GM13976 (cell line): ENCODE measurements at places on chromosomes 5 and 9.

DNA sequence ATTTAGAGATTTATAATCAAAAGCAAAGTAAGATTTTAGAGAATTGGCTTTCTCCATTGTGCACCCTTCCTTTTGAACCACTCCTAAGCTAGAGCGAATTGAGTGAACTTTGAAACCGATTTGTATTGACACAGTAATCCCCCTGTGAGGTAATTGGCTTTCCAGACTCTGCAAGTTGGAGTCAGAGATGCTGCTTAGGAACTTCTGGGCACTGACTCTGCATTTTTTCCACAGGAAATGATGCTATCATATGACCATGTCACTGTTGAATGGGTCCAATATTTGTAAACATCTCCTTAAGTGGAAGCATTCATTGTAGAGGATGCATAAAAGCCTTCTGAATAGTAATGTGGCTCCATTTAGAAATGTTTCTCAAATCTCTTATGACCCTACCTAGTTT is 394.4 kb upstream of the ZNF608 start:
- DNase-seq: no peak

GRCh38 chr9:131237931-131238401 is 38.3 kb downstream of the FAM78A start:
- DNase-seq: peak; percentile 86

- DNase-seq: no peak
These were observed 49.6 kb downstream of the APC start for GRCh38 chr5:112787261-112787660.

DNA sequence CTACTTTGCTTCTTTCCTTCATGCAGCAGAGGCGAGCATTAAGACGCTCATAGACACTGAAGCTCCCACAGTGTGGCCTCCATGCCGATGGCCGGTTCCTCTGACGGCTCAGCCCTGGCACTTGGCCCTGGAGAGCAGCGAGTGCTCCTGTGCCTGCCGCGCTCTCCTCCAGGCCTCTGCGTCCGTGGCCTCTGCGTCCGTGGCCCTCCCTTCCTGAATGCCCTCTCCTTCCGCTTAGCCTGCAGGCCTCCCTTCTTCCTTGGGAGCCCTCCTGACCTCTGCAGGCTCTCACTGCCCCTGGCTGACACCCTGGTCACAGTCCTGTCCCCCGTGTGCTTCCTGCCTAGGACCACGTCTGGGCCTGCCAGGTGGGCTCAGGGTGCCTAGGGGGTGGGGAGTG is 92.8 kb downstream of the ZNF354C start:
- no peak for DNase-seq

- DNase-seq: no peak
These were observed 598.2 kb upstream of the KLF4 start for GRCh38 chr9:108087781-108088180.

DNA sequence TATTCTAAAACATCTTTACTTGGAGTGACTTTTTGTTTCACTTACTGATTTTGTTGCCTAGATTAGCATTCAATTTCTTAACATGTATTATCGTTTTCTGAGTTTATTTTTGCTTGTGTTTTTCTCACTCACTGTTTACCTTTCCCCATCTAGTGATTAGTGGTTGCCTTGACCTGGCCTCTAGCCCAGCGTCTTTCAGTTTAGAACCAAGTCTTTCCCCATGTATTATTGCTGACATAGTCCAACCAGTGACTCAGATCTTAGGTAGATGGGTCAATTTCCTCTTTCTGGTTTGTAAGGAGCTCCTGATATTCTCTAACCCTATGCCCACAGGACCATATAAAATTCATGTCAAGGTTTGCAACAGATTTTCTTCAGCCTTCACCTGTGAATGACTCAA is 135.5 kb downstream of the PRR16 start:
- no peak for DNase-seq

GRCh38 chr5:81853030-81853357 is 102.1 kb upstream of the SSBP2 start:
- DNase-seq: no peak

GRCh38 chr5:137015540-137016116 is 483.5 kb downstream of the SPOCK1 start:
- DNase-seq: no peak

DNA sequence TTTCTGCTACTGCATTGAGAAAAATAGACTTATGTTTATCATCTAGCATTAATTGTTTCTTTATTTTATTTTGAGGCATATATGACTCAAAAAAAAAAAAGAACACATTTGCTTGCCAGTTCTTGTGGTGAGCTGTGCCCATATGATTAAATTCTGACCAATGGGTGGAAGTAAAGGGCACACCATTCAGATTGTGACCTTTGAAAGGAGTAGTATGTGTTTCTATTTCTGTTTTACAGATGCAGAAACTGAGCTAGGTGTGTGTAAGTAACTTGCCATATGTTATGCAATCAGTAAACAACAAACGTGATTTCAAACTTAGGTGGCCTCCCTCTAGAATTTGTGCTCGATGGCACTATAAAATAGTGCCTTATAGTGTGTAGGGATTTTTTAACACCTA is 368.1 kb upstream of the EDIL3 start:
- DNase-seq: no peak

DNA sequence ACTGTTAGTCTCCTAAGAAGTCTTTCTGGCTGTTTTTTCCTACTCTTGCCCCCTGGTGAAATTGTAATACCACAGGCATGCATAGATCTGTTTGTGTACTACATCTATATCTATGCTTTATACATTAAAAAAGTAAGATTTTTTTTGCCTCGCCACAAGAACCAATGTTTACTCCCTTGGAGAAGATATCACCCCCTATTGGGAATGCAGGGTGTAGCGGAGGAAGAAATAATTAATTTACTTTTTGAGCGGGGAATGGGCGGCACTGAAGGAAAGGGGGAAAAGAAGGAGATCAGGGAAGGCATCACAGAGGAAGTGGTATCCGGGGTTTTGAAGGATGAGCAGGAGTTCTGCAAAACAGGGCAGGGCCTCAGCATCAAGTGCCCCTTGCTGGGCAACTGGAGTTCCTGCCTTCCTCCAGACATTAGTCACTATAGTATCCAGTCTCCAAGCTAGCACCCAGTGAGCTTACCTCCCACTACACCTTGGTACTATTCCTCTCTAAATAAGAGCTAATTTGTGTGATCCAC is 134.9 kb downstream of the GABBR2 start:
- no peak for DNase-seq

- no peak for DNase-seq
These were observed 244.8 kb upstream of the HAPLN1 start for GRCh38 chr5:83965441-83965840.

DNA sequence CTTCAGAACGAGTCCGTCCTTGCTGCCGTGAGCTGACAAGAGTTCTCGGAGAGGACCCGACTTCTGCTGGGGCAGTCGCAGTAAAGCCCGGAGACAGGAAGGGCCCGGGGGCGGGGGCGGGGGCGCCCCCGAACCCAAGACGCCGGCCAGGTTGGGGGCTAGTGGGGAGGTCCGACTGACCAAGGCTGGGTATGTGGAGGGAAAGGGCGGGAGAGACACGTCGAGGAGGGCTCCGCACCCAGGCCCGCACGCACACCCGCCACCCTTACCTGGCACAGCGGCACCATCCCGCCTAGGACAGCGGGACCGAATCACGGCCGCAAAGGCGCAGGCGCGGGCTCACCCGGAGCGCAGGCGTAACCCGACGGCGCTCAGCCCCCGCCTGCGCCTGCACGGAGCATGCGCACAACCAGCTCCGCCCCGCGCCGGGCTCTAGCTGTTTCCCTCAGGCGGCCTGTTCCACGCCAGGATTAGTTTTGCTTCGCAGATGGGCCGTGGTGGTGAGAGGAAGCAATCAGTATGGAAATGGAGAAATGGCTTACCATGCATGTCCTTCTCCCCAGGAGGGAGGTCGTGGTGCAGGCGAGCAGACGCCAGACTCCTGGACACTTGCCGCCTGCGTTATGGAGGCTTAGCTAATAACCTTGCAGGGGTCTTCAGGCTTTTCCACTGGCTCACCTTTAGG is at the start of gene MOCS2:
Gene MOCS2 (minus strand): TSS at position 315 of the 685 bp plus-strand sequence. CDS start 2,583 bp downstream, outside the sequence.
- DNase-seq: peak; percentile 97

DNA sequence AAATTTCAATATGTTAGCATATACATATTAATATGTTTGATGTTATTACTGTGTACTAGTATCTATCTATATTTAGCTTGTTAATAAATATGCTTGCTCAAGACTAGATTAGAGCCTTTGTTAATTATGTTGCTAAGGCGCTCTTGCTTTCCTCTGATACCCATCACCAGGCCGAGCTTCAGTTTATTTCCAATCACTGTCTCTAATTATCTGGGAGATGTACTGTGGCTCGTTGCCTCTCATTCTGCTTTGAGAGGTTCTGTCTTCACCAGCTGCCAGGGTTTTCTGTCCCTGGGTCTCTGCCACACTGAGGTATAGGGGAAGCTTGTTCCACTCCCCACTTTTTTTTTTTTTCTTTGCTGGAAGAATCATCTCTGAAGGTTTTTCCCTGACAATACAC is 21.0 kb upstream of the TAF11L2 start:
- no peak for DNase-seq

DNA sequence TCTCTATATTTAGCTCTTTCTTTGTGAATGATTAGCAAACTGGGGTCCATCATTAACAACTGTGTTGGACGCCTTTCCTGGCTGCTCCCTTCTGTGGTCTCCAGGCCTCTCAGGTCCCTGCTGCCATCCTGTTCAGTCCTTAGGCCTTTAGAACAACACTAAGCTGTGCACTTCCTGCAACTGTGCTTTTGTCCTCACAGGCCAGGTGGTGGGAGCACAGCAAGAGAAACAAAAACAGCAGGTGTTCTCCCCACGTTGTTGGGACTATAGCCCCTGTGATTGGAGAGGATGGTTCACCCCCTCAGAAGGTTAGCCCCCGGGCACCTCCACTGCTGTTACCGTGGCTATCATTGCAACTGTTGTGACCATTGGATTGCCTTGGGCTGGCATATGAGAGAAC is 41.7 kb upstream of the CLINT1 start:
- DNase-seq: no peak

- peak; percentile 16 for DNase-seq
These were observed 30.4 kb downstream of the GNG10 start for GRCh38 chr9:111691672-111692329.

DNA sequence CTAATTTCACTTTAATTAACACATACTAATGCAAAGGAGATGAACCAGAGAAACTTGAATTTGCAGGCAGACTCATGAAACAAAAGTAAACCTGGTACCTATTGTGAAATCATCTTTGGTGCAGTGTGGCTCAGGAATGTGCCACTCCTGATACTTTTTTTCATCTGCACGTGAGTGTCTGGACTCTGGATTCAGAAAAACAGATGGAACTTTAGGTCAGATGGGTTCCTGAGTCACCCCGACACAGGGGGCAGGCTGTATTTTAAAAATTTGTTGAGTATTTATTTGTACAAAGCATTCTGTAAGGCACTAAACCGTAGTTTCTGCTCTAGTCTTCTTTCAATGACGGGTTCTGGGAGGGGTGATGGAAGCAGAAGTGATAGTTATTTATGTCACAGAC is 52.2 kb upstream of the TUT7 start:
- no peak for DNase-seq

- DNase-seq: no peak
These were observed 78.1 kb downstream of the PHF2 start for GRCh38 chr9:93654351-93654961.

GRCh38 chr5:117805058-117805457 is 1183.3 kb downstream of the DTWD2 start:
- no peak for DNase-seq

GRCh38 chr5:17402289-17403121 is 95.5 kb upstream of the TAF11L2 start:
- no peak for DNase-seq

DNA sequence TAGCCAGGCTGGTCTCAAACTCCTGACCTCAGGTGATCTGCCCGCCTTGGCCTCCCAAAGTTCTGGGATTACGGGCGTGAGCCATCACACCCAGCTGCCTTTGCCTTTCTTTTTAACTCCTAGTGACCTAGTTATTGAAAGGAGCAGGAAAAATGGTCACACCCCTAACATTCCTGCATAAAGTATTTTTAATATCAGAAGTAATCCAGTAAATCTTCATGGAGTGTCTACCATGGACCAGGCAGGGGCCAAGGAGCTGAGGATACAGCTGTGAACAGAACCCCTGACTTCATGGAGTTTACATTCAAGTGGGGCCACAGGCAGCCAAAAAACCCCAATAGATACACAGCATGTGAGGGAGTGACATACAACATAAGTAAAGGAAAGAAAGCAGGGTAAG is 18.3 kb upstream of the F2RL1 start:
- no peak for DNase-seq

DNA sequence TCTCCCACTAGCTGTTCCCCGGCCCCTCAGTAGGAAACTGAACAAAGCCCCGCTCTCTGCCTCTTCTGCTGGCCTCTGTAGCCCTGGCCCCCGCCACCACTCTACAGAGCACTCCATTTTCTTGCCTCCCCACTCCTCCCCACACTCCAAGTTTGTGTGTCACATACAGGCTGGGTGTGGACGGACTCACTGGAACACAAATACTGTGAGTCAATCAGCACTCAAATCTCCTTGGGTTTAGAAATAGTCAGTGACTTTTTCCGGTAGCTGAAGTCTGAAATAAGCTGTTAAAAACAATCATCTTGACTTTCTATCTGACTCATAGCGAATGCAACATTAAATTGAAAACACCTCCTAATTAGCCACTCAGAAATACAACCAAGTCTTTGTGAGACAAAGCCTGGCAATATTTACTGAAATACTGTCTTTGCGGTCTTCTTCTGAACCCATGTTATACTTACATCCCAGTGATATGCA is 122.5 kb downstream of the LHFPL2 start:
- DNase-seq: peak; percentile 40

DNA sequence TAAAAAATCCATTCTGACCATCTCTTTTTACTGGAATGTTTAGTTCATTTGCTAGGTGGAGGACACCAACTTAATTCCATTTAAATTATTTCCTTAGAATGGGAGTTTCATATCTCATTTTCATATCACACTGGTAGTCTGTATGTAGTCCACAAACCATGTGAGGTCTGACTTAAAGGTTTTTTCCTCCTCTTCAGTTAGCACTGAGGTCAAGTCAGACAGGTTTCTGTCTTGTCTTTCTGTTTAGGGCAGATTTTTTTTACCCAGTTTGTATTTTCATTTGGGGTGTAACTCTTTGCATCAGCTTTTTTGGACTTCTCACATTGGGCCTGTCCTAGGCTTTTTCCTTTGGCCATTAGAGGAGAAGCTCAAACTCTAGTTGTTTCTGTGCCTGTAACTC is 75.3 kb downstream of the RANBP17 start:
- no peak for DNase-seq

GRCh38 chr5:114416254-114416653 is 54.4 kb downstream of the KCNN2 start:
- no peak for DNase-seq

- no peak for DNase-seq
These were observed 35.1 kb downstream of the GOLM1 start for GRCh38 chr9:86064220-86064619.

DNA sequence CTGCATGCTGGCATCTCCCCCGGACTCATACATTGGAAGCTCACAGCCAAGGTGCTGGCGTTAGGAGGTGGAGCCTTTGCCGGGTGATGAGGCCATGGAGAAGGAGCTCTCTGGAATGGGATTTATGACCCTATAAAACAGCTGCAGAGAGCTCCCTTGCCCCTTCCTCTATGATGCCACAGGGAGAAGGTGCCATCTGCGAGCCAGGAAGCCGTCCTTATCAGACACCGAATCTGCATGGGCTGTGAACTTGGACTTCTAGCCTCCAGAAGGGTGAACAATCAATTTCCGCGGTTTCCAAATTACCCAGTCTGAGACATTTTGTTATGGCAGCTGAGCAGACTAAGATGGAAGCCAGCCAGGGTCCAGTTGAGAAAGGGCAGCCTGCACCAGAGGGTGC is 381.2 kb upstream of the IRX1 start:
- no peak for DNase-seq
